Stimulated activated naive CD4-positive, alpha-beta T cell (primary cell): ENCODE measurements at places on chromosomes 1 and 21.

GRCh38 chr1:32702599-32703478, at the start of gene SYNC:
Gene SYNC (minus strand): TSS chr1:32702770. CDS start chr1:32702660, 110 bp downstream.
- DNase-seq = no peak

GRCh38 chr21:18725653-18726052, 322.1 kb upstream of the TMPRSS15 start:
- no peak for DNase-seq

DNA sequence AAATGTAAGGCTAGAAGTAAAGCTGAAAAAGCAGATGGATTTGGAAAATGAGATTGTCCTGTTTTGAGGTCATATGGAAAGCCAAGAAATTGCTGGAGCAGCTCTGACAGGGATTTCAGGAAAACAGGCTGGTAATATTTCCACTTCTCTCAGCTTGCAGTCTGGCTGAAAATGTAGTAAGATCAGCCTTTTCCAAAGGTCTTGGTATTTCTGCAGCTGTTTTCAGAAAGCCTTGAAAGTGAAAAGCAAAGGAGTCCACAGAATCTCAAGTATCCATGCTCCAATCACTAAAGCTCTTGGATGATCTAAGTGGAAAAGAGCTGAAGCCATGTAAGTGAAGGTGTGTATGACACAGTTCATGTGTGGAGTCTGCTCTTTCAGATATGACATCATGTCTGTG, 41.6 kb upstream of the APOBEC4 start:
- DNase-seq = no peak

GRCh38 chr1:117198097-117198496, 12.6 kb downstream of the VTCN1 start:
- no peak for DNase-seq

DNA sequence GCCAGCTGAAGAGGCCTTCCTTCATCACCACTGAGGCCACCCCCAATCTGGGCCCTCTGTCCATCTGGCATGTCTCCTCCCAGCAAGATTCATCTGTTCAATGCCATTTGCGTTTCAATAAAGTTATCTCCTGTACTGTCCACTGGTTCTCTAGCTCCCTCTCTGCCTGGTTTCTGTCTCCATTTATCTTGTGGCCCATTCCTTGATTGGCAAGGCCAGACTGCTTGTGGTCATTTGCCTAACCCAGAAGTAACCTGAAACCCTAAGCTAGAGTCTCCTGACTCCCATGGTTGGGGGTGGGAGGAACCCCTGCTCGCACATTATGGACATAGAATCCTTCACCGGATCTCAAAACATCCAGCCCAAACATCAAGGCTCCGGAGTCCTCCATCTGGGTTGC, 2.1 kb upstream of the IPO9 start:
- DNase-seq = no peak

DNA sequence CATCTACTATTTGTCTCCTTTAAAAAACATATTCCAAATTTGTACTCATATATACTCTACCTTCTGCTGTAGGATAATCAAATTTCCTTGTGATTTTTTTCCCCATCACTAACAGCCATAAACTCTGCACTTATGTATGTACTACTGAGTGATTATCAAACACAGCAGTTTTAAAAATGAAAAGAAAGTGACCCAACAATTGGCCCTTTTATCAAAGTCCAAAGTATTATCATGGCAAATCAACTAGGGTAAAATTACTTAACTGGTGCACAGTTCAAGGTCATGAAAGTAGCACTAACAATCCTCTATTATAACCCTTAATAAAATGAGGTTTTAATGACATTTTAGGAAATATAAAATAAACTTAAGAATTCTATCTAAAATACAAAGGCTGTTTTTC, 11.6 kb downstream of the ANGPTL3 start:
- DNase-seq = no peak

- DNase-seq = peak; percentile 35
Observed at GRCh38 chr21:25895565-25896205, 160.9 kb downstream of the GABPA start.

- DNase-seq = no peak
Observed at GRCh38 chr1:93081716-93082115, 2.6 kb downstream of the MTF2 start.

- DNase-seq = no peak
Observed at GRCh38 chr1:12697397-12697796, 18.5 kb upstream of the AADACL3 start.

GRCh38 chr1:155009221-155009711, 6.7 kb downstream of the ZBTB7B start:
- peak; percentile 32 for DNase-seq

DNA sequence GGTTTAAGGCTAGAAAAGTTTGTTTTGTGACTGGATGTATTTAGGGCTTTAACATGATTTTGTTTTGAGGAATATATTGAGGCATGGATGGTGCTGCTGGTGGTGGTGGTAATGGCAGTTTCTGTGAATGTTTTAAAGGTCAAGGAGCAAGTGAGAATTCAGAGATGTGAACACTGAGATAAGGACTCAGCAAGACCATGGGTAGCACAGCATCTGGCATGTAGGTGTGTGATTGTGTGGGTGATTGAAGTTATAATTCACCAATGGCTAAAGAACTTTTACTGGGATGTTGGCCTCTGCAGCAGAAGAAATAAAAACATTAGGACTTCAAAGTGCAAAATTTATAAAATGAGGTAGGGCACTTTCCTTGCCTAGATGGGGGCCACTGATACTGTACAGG, 65.9 kb downstream of the MACF1 start:
- no peak for DNase-seq

- no peak for DNase-seq
Observed at GRCh38 chr1:85224734-85225623, 24.2 kb upstream of the SYDE2 start.

GRCh38 chr1:209645574-209646452, 6.4 kb downstream of the LAMB3 start:
- DNase-seq = no peak

GRCh38 chr21:28769683-28770082, 223.0 kb downstream of the LTN1 start:
- no peak for DNase-seq

DNA sequence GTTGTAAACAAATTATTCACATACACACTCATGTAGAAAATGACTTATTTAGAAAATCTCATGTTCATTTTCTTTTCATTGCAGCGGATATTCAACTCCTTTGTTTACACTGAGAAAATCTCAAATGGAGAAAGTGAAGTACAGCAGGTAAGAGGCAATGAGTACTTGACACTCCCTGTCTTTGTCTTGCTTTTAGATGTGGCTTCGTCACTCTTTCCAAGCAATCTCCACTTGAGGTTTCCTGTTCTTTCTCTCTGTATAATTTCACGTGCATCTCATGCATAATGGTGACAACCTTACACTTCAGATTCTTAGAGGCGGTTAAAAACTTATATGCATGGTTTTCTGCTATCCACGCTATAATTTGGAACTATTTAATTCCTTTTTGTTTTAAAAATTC, 80.6 kb downstream of the CACHD1 start:
- DNase-seq = no peak

DNA sequence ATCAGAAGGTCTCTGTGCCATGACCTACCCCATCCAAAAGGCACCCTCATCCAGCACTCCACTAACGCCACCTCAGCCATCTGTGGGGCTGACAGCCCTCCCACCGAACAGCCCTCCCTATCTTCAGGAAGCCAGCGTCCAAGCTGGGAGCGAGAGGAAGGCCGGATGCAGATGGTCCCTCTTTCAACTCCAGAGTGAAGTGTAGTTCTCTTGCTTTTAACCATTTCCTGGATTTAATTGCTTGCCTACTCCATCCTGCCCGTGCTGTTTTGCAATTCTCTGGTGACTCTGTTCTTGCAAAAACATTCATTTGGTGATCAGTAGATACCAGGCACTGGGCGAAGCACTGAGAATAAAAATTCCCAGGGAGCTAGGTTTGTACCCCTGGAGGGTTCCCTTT, 8.2 kb upstream of the DYRK1A start:
- DNase-seq = no peak

DNA sequence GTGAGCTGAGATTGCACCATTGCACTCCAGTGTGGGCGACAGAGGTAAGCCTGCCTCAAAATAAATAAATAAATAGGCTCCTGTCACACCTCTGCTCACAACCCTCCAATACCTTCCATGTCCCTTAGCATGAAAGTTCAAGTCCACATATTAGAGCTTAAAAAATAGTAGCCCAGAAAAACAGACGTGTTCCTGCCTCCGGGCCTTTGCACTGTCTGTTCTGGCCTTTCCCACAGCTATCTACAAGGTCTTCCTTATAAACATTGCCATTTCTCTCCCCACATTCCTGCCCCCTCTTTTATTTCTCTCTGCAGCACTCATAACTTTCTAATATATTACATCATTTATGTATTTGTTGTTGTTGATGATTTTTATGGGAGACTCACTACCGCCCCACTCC, 85.6 kb upstream of the CASZ1 start:
- no peak for DNase-seq

DNA sequence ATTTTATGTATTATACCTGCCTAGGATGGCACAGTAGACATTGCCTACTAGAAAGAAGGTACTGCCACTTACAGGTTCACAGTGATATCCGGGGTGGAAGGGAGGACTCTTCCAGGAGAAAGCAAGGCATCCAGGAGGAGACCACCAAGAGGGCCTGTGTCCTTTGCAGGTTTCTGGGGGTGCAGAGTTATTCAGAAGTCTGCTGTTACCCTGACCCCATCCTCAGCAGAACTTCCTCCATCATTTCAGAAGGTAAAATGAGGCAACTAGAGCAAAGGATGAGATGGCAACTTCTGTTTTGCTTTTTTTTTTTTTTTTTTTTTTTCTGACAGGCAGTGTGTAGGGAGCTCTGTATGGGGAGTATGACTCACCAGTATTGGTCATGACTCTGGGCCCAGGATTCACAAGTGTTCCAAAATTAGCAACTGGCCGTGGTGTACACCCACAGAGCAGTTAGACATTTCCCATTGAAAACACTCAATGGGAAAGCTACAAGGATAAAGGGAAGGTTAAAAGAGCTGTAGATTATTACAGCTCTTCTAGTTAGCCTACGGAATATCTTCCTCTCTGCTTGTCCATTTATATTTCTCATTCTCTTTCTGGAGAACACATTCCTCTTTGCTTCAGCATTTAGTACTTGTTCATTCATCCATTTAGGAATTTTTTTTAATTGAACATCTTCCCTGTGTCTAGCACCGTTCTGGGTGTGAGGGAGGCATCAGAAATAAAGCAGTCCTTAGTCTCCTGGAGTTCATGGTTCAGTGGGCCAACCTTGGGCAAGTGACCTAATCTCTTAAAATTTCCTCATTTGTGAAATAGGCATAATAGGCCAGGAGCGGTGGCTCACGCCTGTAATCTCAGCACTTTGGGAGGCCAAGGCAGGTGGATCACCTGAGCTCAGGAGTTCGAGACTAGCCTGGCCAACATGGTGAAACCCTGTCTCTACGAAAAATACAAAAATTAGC, 50.5 kb upstream of the PPP2R5A start:
- no peak for DNase-seq

GRCh38 chr1:161052899-161053298, 7.1 kb upstream of the USF1 start:
- no peak for DNase-seq

DNA sequence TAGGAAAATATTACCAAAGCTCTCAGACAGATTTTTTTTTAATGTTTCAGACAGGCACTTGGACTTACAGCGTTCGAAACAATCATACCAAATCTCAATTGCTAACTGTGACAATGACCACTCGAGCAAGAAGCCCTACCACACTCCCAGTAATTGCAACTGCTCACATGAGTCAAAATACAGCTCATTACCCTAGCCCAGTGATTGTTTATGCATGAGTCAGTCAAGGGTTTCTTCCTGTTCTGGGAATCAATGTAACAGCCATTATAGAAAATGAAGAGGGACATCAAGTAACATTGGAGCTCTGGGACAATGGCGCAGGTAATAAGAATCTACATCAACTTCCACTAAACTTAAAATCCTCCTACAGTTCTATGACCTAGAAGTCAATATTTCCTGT, 56.1 kb upstream of the SH3GLB1 start:
- DNase-seq = no peak

GRCh38 chr1:221998186-221998612, 256.3 kb upstream of the DUSP10 start:
- DNase-seq = no peak

GRCh38 chr21:41216486-41216885, 48.5 kb downstream of the BACE2 start:
- DNase-seq = no peak

GRCh38 chr1:169161496-169162194, 55.2 kb downstream of the ATP1B1 start:
- DNase-seq = no peak

- peak; percentile 14 for DNase-seq
Observed at GRCh38 chr1:112507921-112508277, 866 bp upstream of the WNT2B start.

GRCh38 chr1:119453021-119453420, 38.1 kb downstream of the HSD3B2 start:
- DNase-seq = no peak

- no peak for DNase-seq
Observed at GRCh38 chr21:45209046-45209445, 78.6 kb downstream of the POFUT2 start.

DNA sequence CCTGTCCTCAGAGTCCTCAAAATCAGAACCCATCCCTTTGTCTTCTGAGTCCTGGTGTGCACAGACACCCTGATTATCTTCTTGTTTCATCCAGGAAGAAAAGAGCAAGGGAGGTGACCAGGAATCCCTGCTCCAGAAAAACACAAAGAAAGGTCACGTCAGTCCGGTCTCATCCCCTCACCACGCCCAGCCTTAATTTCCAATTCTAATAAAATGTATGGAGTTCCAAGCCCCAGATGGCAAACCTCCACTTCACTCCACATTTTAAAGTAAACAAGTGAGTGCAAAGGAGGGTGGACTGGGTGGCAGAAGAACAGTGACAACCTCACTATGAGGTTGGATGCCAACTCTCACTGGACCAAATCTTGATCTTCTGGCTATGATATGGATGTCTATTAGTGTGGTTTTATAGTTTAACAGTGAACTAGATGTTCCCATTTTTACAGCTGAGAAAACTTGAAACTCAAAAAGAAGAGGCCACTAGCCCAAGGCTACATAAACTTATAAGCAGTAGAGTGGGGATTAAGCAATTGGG, 22.0 kb downstream of the ZNF697 start:
- DNase-seq = no peak

- no peak for DNase-seq
Observed at GRCh38 chr21:38247738-38248510, 8.9 kb upstream of the KCNJ15 start.

DNA sequence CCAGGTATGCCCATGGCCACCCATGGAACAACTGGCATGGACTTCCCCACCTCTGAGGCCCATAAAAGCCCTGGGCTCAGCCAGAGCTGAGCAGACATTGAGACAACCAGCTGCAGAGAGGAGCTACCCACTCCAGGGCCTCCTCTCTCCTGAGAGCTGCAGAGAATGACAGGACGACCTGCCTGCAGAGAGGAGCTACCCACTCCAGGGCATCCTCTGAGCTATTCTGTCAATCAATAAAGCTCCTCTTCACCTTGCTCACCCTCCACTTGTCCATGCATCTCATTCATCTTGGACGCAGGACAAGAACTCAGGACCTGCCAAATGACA, 43.4 kb downstream of the MATN1 start:
- DNase-seq = no peak

DNA sequence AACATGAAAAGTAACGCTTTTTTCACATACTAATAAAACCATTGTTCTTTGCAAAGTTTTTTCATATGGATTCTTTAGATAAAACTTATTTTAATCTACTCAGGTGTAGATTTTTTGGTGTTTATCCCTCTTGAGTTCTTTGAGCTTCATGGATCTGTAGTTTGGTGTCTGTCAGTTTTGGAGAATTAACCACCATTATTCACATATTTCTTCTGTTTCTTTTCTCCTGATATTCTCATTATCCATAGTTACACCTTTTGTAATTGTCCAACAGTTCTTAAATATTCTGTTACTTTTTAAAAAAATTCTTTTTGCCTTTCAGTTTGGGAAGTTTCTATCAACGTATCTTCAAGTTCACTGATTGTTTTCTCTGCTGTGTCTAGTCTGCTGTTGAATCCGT, 18.6 kb downstream of the HS2ST1 start:
- no peak for DNase-seq
